ENCODE measurements at places on chromosomes 5 and 9.

GRCh38 chr9:38232895-38233294, 159.6 kb upstream of the ALDH1B1 start:
- DNase-seq, result no peak

- DNase-seq, result no peak
These were observed 29.4 kb downstream of the NANS start for GRCh38 chr9:98085944-98086343.

- no peak for DNase-seq
These were observed 93.9 kb upstream of the NEK6 start for GRCh38 chr9:124163760-124164255.

DNA sequence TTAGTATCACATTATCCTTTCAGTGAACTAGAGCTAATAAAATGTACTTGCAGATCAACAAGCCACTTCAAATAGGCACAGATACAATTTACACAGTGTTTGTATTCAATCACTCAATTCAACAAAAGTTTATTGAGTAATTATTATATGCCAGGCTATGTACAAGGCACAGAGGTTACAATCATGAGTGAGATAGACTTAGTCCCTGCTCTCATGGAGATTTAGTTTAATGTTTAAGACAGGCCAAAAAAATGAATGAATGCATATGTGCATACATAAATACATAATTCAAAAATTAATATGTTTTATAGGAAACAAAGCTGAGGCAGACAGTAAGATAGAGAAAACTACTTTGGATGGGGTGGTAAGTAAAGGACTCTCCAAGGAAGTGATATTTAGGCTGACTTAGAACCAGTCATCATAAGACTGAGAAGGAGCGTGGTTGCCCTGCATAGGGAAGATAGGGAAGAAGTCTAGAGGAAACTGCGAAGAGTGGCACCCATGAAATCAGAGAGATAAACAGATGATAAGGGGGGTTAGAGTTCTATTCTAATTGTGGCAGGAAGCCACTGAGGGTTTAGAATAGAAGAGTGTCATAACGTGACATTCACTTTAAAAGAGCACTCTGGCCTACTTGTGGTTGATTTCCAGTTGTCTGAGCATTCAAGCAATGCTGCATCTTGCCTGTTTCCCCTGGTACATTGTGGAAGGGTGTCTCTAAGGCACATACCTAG, 49.7 kb upstream of the GRAMD2B start:
- DNase-seq, result peak; percentile 84

DNA sequence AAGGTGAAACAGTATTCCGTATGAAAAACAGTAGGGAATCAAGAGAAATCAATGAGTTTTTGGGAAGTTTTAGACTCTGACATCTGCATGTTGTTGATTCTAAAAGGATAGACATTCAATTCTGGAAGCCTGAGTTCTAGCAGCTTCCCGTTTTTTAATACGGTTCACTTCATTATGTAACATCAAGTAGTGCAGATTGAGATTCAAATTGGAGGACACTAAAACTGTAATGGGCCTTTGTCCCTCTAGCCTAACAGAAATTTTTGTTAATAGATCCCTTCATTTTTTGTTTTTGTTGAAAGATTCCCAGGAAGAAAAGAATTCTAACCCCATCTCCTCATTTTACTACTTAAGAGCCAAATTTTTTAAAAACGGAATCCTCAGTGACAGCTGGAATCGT, 384.6 kb downstream of the SH3GL2 start:
- no peak for DNase-seq

DNA sequence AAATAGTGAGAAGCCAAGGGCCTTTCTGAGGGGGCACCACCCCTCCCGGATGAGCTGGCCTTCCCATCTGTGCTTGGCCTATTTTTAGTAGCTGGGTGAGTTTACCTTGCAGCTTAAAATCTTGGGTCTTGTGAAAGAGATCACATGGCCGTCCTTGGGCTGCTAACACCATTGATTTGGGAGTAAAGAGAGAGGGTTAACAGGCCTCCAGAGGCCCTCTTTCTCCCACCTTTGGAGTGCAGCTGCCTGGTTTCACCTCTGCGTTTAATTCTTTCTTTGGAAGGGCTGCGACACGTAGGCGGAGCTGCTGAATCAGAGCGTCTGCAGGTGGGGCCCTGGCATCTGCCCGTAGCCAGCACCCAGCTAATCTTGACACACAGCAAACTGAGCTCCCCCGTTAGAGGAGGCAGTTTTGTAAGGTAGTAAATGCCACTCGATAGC, 12.8 kb downstream of the OLFM1 start:
- DNase-seq, result no peak

- no peak for DNase-seq
These were observed 94.0 kb downstream of the GAPVD1 start for GRCh38 chr9:125355601-125356000.

DNA sequence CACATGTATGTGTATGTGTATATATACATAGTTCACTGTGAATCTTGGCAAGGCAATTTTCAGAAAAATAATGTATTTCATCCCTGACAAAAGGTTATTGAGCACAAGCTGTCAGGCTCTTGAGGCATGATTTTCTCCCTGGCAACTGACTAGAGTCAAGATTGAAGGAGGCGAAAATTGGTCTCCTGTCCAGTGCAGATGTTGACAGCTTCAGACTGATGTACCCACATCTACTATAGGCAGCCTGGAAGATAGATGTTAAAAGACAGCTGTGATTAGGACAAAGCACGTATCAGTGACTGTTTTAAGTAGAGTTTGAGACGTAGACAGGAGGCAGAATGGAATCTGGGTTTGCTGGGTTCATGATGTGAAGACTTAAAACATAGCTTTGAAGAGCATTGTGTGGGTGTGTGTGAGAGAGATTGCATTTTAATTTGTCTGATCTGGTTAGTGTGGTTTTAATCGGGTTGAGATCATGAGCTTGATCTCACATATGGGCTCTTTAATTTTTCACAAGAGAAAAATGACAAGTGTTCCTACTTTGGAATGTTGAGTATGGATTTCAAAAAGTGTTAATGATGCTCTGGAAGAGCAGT, 39.1 kb downstream of the CTNNA1 start:
- peak; percentile 70 for DNase-seq

- DNase-seq, result no peak
These were observed 78.4 kb upstream of the OLFM1 start for GRCh38 chr9:135009051-135009560.

GRCh38 chr5:56523790-56524575, 290.9 kb upstream of the ANKRD55 start:
- DNase-seq, result no peak

DNA sequence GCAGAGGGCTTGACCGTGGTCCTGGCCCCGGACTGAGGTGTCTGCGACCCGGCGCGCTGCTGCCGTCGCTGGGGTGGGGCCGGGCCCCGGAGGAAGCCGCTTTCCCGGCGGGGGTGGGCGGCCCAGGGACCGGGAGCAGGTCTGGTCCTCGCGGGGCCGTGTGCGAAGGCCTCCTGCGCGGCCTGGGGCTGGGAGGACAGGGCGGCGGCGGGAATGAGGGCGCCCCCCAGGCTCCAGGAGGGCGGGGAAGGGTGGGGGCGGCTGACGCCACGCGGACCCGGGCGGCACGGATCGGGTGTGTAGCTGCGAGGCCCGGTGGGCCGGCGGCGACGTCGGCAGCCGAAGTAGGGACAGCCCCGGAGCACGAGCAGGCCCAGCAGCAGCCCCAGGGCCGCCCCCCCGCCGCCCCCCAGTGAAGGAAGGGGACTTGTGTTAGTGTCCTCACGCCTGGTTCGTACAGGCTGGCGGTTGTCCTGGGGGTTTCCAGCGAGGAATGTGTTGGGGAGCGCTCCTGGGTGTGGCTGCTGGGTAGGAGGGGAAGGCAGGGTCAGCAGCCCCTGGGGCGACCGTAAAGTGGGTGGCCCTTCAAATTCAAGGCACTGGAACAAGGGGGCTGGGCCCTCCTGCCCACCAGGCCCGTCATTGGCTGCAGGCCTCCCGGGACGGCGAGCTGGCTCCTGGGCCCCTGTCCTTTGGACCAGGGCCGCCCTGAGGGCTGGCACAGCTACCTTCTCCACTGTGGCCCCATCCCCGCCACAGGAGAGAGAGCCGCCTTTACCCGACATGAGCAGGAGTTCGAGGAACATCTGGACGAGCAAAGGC, 597 bp upstream of the TMEM250 start:
- DNase-seq, result no peak

DNA sequence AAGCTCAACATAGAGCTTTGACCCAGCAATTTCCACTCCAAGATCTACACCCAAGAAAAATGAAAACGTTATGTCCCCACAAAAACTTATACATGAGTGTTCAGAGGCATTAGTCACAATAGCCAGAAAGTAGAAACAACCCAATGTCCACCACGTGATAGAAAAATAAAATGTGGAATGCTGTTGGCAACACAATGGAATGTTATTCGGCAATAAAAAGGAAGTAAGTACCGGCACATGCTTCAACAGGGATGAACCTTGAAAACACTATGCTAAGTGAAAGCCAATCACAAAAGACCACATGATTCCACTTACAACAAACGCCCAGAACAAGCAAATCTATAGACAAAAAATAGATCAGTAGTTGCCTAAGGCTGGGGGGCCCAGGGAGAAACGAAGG, 6.0 kb downstream of the UBQLN1 start:
- no peak for DNase-seq

DNA sequence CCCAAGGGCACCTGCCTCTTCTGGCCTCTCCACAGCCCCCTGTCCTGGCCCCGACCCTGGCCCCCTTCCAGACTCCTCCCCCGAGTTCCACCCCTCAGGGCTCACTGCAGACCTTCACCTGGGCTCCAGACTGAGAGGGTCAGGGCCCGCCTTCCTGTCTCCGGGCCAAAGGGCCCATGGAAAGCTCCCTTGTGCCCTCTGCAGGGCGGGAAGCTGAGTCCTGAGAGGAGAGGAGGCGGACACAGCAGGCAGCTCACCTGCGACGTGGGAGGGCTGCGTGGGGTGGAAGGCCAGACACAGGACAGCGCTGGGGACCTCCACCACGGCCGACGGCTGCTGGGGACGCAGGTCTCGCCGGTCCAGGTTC, 20.6 kb downstream of the DYNC2I2 start:
- no peak for DNase-seq

DNA sequence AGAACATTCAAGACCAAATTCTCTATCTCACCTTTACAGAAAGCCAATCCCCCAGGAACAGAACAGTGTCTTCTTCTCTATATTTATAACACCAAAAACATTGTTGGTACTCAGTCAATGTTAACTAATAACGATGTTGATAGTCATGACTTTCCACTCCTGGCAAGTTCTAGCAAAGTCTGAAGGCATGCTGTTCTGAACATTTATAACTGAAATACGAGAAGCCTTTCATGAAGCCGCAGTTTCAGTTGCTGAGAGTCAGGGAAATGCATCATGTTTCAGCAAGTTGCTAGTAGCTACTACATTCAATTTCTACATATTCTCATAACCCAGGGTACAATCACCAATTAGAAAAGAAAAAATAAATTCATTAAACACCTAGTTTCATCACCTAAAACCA, 301.4 kb downstream of the PDE4D start:
- no peak for DNase-seq

GRCh38 chr9:89428901-89429890, 68.7 kb downstream of the SEMA4D start:
- peak; percentile 70 for DNase-seq

DNA sequence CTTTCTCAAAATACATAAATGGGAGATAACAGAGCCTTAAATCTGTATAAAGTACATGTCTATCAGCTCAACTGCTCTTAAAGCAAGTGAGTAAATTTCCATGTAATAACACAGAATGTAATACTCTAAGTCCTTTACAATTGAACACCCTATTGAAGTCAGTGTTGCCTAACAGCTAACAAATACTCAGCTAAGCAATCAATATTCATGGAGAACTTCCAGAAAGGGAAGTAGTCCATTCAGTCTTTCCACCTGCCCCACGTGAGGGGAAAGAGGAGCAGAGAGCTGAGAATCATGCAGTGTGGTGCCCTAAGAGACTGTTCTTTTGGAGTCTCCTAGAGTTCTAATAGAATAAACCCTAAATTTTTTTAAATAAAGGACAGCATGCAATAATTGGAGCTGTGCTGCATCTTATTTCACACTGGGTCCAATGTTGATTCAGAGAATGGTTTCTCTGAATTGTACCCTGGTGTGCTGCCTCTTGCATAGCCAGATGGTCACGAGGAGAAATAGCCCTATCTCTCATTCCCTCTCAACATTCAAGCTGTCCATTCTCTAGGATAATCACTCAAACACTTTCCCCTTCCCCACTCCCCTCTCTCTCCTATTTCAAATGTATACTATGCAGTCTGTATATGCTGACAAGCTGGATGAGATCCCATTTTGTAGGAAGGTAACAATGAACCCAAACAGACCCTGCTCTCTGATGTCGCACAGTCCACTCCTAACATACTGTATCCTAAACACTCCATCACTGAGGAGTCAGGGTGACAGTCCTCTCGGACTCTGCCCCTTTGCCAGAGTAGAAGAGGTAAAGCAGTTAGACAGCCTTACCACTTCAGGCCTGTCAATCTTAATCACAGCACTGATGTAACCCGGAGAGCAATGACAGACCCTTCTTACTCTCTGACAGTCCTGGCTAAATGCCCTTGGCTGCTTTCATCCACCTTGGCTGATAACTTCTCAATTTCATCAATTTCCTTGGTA, 134.8 kb downstream of the EPB41L4A start:
- DNase-seq, result no peak

DNA sequence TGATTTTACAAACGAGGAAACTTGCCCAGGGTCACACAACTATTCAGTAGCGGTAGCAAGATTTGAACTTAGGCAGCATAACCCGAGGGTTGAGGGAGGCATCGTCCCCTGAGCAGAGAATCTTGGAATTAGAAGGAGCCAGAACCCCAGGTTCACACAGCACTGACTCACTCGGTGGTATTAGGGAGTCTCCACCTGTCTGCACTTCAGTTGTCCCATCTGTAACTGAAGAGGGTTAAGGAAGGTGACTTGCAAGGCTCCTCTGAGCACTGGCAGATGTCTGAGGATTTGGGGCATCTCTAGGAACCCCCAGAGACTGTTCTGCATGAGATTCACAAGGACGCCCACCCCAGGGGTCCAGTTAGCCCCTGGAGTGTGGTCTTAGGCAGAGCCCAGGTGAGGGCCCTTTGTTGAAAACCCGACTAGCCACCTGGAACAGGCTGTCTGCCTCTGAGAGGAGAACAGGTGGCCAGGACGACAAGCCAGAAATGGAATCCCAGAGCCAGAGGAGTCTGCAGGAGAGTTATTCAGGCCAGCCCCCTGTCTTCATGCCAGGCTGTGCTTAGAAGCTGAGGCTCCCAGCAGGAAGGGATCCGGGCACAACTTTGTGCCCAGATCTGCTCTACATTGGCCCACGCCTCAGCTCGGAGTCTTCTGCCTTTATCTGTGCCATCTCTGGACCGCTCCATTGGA, 50.0 kb upstream of the ORM1 start:
- no peak for DNase-seq

DNA sequence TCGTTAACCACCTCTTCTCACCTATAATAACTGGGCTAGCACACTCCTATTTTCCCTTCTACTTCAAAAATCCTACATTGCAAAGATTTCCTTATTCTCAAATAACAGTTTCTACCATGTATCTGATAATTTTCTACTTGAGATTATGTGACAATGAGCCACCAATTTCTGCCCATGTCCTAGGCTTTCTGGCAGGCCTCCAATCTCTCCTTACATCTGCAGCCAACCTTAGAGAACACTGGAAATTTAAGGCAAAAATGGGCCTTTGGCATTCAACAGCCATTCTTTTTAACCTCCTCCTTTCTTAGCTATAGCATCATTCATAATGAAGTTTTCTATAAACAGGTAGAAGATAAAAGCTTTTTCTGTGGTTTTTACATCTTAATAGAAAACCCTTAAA, 225.1 kb downstream of the ARRDC3 start:
- no peak for DNase-seq
